Amniotic stem cell (primary cell): ENCODE measurements at places on chromosomes 5 and 9.

DNA sequence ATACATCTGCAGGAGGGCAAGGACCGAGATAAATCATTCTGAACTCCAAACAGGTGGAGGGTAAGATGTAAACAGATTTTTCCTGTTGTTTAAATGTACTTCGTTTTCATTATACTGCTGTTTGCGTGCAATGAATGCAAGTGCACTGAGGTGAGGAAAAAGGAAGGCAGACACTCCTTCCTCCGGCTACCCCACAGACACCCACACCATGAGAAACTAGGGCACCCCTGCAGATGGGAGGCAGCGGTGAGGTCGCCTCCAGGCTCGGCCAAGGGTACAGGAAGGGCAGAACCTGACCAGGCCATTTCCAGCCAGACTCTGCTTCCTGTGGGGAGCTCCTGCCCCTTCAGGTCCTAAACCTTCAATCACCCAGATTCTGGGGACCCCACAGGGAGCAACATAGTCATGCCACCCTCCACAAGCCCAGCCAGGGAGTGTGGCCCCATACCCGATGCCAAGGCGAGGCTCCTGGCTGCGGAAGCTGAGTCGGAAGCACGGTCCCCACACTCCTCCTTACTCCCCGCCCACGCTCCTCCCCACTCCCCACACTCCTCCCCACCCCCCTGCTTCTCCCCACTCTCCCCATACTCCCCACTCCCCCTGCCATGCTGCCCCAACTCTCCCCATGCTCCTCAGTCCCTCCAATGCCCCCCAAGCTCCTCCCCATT is 37.1 kb downstream of the VAV2 start:
- DNase-seq = no peak

- no peak for DNase-seq
These were observed 2.2 kb upstream of the PRR7 start for GRCh38 chr5:177444106-177445051.

DNA sequence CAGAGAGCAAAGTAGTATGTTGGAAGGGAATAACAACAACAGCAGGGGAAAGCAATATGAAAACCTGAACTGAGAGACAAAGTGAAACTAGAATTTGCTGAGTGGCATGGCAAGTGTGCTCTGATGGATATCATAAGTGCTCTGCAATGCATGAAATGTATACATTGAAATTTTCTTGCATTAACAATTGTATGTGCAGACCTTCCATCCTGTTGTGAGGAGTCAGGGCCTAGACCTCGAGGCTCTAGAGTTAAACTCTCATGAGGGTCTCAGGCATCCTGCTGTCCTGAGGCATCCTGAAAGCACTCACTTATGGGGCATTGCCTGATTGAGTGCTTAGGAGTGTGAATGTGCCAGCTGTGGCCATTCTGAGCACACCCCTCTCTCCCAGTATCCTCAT is 1.1 kb downstream of the ECM2 start:
- DNase-seq = no peak

GRCh38 chr5:27472000-27472763 is 433.8 kb upstream of the CDH9 start:
- DNase-seq = no peak

DNA sequence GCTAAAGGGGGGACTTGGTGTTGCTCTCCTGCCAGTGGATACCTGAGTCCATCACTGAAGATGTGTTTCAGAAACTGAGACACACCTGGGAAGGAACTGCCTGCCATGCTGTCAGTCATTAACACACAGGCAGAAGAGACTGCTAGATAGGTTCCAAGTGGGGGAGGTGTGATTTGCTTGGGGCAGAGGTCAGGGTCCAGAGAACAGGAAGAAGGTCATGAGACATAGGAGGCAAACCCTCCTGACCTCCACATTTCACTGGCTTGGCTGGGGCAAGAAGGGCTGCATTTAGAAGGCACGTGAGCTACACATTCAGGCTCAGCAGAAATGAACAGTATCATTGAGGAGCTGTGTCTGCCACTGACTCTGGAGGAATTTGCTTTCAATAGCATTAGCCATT is 215.8 kb downstream of the HSPA4 start:
- no peak for DNase-seq

- no peak for DNase-seq
These were observed 114.9 kb upstream of the KLF9 start for GRCh38 chr9:70529377-70529776.

DNA sequence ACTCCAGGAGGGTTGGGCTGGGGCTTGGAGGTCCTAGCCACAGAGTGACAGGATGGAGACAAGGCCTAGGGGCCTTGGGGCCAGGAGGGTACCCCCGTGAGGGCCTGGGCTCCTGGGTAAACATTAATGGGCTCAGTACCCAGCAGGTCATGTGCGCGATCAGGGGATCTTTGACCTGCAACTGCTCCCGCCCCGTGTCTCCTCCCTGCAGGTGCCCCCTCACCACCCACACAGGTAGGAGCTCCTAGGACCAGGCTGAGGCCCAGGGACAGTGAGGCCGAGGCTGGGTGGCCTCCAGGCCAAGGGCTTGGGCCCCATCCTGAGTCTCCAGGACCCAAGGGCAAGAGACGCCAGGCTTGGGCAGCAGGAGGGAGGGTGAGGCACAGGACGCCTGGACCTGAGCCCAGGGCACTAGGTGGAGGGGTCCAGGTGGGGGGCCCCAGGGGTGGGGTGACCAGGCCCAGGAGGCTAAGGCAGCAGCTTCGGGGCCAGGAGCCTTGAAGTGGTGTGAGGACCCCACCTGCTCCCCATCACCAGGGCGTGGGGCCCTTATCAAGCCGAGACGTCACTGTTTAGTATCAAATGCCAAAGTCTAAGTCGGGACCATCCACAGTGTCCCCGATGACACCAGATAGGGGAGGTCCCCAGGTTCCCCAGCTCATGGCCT is at the start of gene SLC34A3:
Gene SLC34A3, plus strand, starts transcription at position 197 of the 667 bp plus-strand sequence. CDS start 802 bp downstream, outside the sequence.
- no peak for DNase-seq

GRCh38 chr5:135488727-135489465 is 36.7 kb upstream of the TIFAB start:
- DNase-seq = peak; percentile 55

GRCh38 chr9:130946766-130947617 is 7.9 kb upstream of the FIBCD1 start:
- no peak for DNase-seq

GRCh38 chr5:133149345-133149744 is 97.5 kb downstream of the HSPA4 start:
- DNase-seq = no peak

DNA sequence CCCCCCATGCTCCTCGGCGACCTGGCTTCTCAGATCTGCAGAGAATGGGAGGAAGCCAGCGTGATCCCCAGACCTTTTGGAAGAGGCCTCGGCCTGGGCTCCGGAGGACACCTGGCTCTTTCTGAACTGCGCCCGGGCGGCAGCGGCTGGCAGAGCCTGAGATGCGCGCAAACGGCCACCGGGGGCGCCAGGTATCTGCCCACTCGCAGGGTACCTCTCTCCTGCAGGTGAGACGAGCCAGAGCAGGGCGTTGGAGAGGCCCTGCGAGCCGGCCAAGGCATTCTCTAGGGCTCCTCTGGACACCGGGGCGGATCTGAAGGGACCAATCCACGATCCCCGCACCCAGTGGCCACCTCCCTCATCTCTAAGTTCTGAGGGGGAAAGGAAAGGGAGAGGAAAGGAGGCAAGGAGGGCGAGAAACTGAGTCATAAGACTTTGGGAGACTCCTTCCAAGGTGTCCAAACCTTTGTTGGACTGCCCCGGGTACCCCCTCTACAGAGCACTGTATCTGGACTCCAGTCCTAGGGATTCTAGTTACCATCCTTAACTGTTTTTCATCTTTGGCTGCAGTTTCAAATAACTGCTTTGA is 55.0 kb upstream of the SLC46A2 start:
- no peak for DNase-seq

DNA sequence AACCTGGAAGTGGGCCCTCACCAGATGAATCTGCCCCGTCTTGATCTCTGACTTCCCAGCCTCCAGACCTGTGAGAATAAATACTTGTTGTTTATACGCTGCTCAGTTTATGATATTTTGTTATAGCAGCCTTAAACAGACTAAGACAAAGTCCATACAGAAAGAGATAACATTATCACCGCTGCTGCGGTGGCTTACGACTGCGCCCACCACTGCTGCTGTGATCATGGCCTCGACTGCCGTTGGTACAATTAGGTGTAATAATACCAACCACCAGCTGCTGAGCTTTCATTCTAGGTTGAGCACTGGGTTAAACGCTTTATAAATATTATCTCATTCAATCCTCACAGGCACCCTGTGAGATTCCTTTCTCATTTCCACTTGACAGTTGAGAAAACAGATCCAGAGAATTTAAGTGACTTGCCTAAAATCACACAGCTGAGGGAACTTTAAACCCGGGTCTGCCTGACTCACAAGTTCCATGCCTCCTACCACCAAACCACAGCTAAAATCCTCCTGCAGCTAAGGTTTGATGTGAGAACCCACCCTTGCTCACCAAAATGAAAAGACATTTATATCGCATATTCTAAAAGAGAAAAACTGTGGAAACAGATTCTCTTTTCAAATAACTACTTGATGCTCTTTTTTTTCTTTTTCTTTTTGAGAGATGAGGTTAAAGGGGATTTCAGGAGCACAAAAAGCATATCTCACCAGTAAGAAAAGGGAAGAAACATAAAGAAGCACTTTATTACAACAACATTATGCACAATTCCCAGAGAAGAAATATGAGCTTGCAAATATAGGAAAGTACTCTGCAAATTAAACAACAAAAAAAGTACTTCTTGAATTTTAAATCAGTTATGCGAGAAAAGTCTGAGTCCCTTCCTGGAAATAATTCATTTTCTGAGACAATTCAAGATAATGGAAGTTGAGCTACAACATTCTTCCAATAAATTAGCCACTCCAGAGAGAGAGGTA is 23.9 kb downstream of the GOLM1 start:
- DNase-seq = no peak

GRCh38 chr5:56273376-56273955 is 40.3 kb upstream of the ANKRD55 start:
- DNase-seq = no peak

GRCh38 chr9:13648676-13649075 is 369.2 kb upstream of the MPDZ start:
- DNase-seq = no peak

DNA sequence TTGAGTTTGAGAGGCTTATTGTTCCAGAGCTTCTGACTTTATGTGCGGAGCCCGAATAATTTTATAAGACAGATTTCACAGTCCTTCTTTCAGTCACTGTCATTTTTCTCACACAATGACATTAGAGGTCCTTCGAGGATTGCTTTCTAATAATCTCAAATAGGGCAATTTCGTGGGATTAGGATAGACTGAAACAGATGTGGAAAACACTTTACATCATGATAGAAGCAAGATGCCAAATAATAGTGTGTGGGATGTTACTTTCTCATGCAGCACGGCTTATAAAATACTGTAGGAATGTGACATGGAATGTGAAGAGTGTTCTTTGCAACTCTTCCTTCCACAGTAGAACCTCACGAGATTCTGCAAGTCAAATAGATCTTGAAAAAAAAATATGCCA is 451.3 kb downstream of the SEMA5A start:
- DNase-seq = no peak

DNA sequence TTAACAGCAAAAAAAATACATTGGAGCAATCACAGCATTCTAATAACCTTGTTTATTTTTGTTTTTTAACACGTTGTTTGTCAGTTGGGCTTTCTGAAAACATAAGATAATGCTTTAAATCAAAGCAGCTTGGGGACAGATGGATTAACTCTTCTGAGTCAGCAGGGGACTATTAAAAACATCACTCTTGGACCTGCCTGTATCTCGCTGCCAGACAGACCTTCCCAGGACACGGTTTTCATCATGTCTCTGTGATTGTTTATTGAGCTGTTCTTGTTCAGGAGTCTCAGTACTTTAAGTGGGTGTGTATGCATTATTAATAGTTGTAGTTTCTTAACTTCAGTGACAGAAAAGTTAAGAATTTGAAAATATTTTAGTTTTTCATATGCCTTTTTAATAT is 173.2 kb downstream of the SH3GL2 start:
- DNase-seq = no peak

GRCh38 chr5:141496038-141496437 is 7.2 kb downstream of the PCDHGC5 start:
- DNase-seq = no peak
